NCI-H2171 treated with DMSO at 0.1 percent for 48 hours (cell line): ENCODE measurements at places on chromosomes 12 and 14.

- peak; percentile 51 for DNase-seq
Observed at GRCh38 chr12:3572560-3572959, 81.6 kb downstream of the PRMT8 start.

- DNase-seq: peak; percentile 83
Observed at GRCh38 chr12:75706786-75707605, 195.6 kb upstream of the KRR1 start.

DNA sequence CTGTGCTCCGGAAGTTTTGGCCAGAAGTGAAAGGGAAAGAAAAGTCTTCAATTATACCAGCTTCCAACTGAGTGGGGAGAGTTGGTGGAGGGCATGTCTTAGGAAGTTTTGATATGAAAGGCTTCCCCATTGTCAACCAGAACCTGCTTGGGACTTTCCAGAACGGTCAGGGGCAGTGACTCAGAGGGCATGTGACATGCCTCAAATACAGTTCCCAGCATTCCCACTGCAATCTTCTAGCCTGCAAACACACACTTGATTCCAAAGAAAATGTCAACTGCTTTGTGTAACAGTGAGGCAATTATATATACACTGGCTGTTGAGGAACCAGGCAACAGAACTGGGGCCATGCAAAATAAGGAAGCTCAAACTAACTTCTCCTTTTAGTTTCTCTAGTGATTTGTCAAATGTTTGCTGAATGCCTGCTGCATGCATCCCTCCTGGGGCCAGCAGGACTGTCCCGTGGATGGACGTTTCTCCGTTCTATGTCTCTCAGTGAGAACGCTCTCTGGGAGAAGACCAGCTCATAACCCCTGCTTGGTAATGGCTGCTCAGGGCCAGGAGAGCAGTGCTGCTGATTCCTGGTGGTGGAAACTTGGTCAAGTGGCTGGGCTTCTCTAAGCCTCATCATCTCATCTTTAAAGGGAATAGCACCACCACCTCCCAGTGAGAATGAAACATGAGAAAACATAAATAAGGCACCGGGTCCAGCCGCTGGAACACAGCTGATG lies 18.3 kb downstream of the SLC25A47 start:
- DNase-seq: no peak

GRCh38 chr14:92655419-92656201 lies 92.8 kb downstream of the LGMN start:
- DNase-seq: no peak

DNA sequence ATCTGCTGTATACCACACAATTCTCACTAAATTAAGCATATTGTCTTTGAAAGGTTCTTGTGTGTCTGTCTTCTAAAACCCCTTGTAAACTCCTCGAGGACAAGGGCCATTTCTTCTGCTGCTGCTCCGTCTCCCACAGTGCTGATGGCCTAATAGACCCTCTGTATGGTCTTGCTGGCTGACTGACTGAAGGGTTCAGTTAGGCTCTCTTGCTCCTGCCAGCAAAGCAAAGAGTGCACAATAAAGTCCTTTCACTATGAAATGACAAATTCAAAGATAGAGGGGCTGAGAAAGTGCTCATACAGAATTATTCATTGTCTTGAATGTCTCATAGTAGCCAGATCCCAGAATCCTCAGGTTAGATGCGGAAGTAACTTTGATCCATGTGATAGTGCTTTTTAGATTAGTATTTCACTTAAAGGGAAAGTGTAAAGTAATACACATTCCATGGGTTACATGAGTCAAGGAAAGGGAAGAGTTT lies 14.2 kb upstream of the RIOX1 start:
- peak; percentile 26 for DNase-seq

DNA sequence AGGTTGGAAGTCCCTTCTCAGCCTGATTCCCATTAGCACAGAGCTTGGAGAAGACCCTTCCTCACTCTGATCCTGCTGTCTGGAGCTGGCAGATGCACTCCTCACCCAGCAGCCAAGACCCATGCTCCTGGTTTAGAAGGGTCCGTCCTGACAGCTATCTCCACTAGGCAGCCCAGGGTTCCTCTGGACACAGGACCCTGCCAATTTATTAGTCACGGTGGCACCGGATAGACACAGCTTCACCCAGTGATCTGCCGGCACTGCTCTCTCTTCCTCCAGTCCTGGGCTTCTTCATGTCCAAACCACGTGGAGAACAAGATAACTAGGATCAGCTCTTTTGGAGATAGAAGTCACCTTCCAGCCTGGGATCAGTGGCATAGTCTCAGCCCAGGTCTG lies 26.2 kb upstream of the TCL1B start:
- no peak for DNase-seq

DNA sequence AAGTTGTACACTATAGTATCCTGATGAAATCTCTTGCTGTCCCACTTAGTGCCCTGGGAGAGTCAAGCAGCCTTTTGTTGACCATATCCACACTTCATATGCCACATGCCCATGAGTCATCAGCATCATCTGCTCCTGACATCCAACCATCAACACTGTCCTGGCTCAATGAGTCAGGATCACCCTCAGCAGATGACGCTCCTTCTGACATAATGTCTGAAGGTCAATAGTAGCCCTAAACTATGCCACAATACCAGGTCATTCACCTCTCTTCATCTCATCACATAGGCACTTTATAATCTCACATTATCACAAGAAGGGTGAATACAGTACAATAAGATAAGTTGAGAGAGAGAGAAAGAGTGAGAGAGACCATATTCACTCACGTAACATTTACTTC lies 369.0 kb upstream of the FAR2 start:
- DNase-seq: no peak

DNA sequence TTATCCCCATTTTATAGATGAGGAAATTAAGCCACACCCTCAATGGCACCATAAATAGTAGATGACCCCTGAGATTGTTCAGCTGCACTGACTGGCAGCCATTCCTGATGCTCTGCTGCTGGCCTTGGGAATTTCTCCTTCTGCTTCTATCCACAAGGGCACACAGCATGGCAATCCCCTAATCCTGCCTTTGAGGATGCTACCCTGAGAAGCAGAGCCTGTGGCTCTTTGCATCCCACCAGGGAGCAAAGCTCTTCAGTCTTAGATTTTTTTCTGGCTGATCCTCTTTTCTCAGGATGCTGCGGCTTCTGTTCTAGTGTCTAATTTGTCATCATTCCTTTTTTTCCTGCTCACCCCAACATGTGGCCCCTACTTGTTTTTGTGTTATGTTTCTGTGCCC lies 114.8 kb downstream of the TMX1 start:
- DNase-seq: no peak

GRCh38 chr14:99381688-99382060 lies 99.0 kb downstream of the SETD3 start:
- no peak for DNase-seq

DNA sequence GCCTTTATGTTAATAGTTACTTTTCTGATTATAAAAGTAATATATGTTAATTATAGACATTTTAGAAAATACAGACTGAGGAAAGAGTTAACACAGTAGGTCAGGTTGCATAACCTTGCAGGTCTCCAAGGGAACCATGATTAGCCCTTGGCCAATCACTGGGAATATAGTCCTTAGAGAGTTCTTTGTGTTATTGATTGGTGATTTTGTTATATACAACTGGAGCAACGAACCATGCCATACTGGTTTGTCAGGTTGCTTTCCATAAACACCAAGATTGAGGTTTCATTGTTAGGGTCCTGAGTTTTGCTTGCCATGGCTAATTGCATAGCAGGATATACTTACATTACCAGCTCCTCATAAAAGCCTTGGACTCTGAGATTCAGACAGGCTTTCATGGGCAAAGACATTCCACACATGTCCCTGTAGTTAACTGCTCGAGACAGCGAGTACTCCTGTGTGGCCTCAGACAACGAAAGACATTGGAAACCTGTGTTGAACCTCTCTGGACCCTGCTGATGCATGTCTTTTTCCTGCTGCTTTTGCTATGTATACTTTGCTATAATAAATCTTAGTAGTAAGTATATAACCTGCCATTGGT lies 33.7 kb downstream of the MAPK1IP1L start:
- DNase-seq: no peak

- no peak for DNase-seq
Observed at GRCh38 chr14:53790731-53791500, 165.7 kb downstream of the BMP4 start.

GRCh38 chr12:4435537-4435936 lies 10.1 kb downstream of the FGF6 start:
- DNase-seq: peak; percentile 63

DNA sequence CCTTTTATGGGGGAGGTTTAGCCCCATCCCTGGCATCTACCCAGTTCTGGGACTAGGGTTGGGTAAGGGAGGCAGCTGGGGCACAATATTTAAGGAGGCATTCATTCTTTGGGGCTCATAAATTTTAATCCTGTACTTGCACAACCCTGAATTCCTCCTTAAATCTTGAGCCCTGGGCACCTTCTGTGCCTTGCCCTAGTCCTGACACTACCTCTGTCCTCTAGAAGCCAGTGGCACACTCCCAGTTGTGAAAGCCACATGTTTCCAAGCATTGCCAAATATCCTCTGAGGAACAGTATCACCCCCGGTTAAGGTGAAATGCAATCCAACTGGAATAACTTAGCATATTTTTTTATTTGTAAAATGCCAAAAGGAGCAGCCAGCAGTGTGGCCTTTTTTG lies 36.6 kb downstream of the SLC16A7 start:
- no peak for DNase-seq

- DNase-seq: peak; percentile 78
Observed at GRCh38 chr14:38867561-38868150, 235.4 kb downstream of the SEC23A start.

DNA sequence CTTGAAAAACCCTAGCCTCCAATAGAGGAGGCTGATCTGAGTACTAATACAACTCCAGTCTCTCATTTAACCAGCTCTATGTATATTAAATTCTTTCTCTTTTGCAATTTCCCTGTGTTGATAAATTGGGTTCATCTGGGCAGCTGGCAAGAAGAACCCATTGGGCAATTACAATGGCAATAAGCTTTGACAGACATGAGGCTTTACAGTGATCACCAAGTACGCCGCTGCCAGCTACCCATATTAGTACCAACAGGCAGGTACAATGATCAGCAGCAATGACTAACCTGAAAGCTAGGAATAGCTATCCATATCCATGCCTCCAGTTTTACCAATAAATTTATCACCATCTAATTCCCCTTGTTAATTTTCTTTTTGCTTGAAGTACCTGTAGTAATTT lies 54.5 kb downstream of the OSBPL8 start:
- DNase-seq: no peak

GRCh38 chr12:61757831-61758505 lies 502.2 kb upstream of the USP15 start:
- DNase-seq: no peak

- no peak for DNase-seq
Observed at GRCh38 chr12:46787496-46788055, 38.2 kb downstream of the SLC38A4 start.

- DNase-seq: no peak
Observed at GRCh38 chr12:79183003-79183402, 318.4 kb downstream of the SYT1 start.

- no peak for DNase-seq
Observed at GRCh38 chr12:109134186-109134917, 18.0 kb downstream of the ACACB start.

GRCh38 chr14:45699471-45699870 lies 446.5 kb upstream of the MIS18BP1 start:
- no peak for DNase-seq

DNA sequence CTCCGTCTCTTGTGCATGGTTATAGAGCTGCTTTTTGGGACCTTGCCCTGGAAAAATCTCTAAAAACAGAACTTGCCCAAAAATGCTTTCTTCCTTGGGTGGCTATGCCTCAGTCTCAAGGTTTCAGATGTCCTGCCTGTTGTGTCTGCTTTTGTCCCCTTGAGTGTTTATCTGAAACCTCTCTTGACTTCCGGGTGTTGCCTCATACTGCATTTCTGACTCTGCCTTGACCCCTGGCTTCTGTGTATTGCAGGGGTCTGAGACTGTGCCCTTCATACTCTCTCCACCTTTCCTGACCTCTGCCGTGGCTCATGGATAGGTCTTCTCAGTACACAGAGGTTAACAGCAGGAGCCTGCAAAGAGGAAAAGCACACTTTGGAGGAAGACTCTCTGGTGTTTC lies 124.8 kb upstream of the NTF3 start:
- DNase-seq: no peak

DNA sequence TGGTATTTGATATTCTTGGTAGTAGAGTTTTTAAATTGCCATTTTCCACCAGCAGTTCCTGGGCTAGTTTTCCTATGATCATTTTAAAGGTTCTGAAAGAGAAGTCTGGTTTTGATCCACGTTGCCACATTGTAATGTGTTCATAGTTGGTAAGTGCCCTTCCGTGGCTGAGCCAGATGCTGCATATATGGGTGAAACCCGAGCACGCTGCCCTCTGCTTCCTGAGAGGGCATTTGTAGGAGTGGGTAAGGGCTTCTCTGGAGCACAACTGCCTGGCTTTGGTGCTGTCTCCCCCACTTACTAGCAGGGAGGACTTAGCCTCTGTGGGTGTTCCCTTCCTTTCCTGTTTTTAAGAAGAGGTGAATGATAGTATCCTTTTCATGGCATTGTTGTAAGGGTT lies 7.1 kb downstream of the SNRNP35 start:
- DNase-seq: peak; percentile 41

DNA sequence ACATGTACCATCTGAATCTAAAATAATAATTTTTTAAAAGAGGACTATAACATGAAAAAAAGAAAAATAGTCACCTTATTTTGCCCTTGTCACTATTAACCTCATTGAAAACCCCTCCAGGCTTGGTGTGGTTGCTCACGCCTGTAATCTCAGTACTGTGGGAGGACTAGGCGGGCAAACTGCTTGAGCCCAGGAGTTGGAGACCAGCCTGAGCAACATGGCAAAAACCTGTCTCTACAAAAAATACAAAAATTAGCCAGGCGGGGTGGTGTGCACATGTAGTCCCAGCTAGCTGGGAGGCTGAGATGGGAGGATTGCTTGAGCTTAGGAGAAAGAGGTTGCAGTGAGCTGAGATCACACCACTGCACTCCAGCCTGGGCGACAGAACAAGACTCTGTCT lies 126.3 kb upstream of the KRAS start:
- no peak for DNase-seq

GRCh38 chr14:105908481-105908911 lies 382.1 kb downstream of the TMEM121 start:
- DNase-seq: no peak

DNA sequence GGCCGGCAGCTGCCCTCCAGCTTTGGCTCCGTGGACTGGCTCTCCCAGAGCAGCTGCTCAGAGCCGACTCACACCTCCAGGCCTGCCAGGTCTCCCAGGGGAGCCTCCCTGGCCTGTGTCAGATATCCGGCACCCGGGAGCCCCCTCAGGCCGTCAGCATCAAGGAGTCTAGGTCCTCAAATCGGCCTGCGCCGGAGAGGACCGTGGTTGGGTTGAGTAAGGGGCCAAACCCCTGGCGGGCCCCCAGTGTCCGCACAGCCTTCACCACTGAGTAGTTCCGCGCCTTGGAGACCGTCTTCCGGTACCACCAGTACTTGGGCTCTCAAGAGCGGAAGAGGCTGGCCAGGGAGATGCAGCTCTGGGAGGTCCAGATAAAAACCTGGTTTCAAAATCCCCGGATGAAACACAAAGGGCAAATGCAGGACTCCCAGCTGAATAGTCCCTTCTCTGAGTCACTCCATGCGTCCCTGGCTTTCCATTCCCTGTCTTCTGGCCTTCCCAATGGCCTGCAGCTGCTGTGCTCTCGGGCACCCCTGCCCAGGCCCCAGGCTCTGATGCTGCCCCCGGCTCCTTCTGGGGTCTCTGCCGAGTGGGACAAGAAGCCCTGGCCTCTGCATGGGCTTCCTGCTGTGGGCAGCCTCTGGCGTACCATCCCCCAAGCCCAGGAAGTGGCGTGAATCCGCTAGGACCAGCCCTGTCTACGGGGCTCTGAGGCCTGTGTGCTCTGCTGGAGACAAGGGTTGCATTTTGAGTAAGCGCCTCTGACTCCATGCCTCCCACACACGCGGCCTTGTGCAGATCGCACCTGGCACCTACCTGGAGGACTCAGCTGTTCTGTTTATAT lies 245.1 kb upstream of the ATXN7L3B start:
- DNase-seq: no peak
